Transverse colon (tissue), 4 donors: ENCODE measurements at places on chromosomes 6 and 20. TPM values are rescaled to one million over a fixed set of nuclear protein-coding genes. Genes with fewer than 3 reads are reported as not detected.

DNA sequence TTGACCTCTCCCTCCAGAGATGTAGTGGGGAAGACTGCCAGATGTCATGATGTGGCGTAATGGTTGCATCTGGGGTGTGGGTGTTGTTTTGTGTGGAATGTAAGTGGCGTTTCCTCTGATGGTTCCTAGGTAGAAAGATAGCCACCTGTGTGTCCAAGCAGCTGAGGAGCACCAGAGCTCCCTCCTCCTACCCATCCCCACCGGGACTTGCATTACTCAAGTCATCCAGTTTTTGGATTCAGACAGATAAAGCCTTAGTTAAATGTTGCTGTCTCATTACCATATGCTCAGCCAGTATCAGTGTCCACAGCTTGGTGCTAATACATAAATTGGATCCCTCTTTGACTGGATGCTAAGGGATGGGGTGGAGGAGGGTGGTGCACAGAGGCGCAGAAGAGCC lies 282.3 kb downstream of the TBC1D7 start:
- no peak for DNase-seq

DNA sequence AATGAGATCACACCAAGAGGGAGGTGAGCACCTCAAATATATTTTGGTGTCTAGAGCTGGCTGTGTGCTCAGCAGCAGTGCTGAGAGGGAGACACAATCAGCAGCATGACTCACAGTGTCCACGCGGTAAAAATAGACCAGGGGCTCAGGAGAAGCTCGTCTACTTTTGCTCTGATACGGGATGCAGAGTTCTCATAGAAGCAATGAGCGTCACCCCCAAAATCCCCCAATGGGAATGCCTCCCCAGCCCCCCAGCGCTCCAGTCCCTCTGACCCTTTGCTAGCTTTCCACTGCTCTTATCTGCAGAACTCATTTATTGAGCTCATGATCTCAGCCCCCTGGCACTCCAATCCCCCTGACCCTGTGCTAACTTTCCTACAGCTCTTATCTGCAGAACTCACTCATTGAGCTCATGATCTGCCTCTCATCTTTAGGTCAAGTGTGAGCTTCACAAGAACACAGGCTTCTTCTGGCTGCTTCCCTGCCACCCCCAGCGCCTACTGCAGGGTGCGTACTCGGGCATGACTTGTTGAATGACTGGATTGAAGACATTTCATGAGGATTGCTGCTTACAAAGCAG lies 34.0 kb downstream of the SYNDIG1 start:
- DNase-seq = no peak

DNA sequence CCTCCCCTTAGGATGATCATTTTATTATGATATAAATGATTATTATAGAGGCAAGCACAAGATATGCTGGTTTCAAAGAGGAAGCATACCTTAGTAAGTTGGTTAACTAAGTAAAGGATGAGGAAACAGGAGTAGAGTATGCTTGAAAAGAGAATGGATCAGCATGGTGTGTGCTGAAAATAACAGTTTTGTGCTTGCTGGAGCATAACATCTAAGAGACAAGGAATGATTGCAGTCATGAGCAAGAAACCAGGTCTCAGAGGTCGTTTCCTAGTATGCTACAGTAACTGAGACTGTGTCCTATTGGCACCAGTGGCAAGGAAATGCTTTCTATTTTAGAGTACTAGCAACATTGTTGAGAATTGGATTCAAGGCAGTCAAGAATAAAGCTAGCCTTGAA lies 34.1 kb downstream of the CDC40 start:
- no peak for DNase-seq

DNA sequence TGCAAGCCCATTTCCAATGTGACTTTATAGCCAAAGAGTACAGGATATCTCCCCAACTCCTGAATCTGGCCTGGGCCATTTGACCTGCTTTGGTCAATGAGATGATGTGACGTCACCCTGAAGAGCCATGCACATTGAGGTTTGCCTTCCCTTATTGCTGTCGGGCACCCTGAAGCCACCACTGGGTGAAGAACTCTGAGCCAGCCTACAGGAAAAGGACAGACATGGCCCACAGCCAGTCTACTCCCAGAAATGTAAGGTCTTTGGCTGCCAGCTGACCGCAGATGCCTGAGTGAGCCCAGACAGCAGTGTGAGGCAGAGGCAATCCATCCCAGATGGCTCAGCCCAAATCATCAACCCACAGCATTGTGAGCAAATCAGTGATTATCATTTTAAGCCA lies 3.7 kb upstream of the SYNDIG1 start:
- no peak for DNase-seq

- no peak for DNase-seq
Observed at GRCh38 chr6:134410541-134410940, 92.6 kb upstream of the SGK1 start.

GRCh38 chr6:66825539-66825938 lies 1118.5 kb upstream of the EYS start:
- DNase-seq = no peak

- no peak for DNase-seq
Observed at GRCh38 chr6:6840831-6841291, 252.3 kb downstream of the LY86 start.

GRCh38 chr6:156886409-156886808 lies 109.2 kb downstream of the ARID1B start:
- DNase-seq = no peak

- DNase-seq = no peak
Observed at GRCh38 chr6:47134476-47135189, 92.5 kb upstream of the ADGRF1 start.

- DNase-seq = no peak
Observed at GRCh38 chr20:60091861-60092260, 133.6 kb downstream of the CDH26 start.

DNA sequence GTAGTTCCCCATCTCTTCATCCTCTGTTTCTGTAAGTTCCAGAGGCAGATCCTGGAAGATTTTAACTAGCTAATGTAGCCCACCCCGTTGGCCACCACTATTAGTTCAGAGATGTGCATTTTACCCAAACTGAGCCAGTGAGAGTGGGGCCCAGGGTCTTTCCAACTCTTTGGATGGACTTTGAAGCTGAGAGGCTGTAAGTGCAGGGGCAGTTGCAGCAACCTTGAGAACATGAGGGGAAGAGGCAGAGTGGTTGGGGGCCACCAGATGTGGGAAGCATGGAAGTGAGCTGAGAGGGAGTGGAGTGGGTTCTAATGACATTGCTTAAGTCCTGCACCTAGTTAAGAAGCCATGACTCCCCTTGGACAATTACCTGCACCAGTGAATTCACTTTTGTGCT lies 72.2 kb downstream of the CDH26 start:
- no peak for DNase-seq

- DNase-seq = no peak
Observed at GRCh38 chr6:43942011-43942442, 172.0 kb downstream of the VEGFA start.

DNA sequence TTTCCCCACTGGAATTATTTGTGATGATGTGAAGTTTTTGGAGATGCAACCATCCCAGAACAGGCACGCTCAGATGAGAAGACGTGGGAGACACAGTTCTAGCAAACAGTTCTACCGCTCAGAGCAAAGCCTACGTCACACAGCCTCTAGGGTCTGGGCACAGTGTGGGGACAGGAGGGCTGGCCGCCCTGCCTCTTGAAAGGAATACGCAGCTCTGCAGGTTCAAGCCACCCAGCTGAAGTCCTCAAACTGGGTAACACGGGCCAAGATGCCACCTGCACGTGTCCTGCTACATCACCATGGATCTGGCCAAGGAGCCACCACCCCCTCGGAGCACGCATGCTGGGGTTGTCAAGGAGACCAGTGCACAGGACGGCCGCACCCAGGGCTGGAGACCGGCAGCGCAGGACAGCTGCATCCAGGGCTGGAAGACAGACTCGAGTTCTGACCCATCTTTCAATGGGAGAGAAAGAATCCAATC lies 75.0 kb downstream of the NOL4L start:
- DNase-seq = no peak

- DNase-seq = no peak
Observed at GRCh38 chr6:138328210-138328609, 49.5 kb upstream of the SMIM28 start.

DNA sequence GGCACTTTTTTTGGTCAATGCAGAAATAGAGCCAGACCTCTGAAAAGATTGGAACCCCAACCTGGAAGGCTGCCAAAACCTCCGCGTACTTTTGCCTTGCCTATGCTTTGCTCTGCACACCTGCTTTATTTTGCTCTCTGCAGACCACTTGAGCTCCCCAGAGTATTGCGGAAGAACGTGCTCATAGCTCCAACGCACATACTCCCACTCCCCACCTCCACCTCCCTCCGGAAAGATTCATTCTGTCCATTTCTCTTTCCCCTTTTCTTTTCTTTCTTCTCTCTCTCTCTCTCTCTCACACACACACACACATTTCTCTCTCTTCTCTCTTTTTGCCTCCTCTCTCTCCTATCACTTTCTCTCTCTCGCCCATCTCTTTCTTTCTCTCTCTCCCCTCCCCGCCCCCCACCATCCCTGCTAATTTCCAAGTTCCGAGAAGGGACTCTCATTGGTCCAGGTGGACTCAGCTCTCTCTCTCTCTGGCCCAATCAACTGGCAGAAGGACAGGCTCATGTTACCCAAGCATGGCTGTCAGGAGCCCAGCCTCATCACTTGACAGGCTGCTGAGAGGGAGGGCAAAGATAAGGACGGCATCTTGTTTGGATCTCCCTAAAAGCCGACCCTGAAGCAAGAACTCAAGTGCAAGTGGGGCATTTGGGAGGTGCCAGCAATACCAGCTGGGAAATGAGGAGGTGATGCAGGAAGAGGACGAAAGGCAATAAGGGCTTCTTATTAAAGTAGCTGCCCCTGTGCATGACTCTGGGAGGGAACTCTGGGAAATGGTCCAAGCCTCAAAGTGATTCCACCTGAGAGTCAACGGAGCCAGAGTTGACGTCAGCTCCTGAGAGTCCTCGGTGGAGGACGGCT lies 246.1 kb downstream of the LY86 start:
- DNase-seq = no peak

DNA sequence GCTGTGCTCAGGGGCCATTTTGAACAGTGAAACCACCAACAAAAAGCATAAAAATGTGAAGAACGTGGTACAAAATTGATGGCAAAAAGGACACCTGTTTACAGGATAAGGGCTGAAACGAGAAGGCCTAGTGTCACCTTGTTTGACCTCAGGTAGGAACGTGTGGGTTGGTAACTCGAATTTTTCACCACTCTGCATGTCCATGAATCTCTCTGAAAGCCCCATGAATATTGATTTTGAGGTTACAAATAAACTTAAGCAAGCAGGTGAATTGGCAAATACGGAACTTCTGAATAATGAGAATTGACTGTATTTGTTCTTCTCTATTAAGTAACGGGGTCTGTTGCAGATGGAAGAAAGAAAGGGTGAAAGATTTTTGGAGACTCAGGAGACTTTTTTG lies 59.6 kb upstream of the EDN1 start:
- no peak for DNase-seq

- DNase-seq = no peak
Observed at GRCh38 chr6:154268486-154268885, 88.1 kb downstream of the IPCEF1 start.

GRCh38 chr20:818001-818664 lies 15.4 kb upstream of the FAM110A start:
- DNase-seq = no peak

- DNase-seq = no peak
Observed at GRCh38 chr20:51371720-51372119, 170.8 kb downstream of the NFATC2 start.

MCHR2 gene
- total RNA-seq = not detected

MUC22 gene
- total RNA-seq = not detected

CST8 gene
- not detected for total RNA-seq
